ENCODE measurements at places on chromosomes 13 and 19.
A peak's percentile ranks its signal among the peaks of the same experiment; 100 is the strongest.

- DNase-seq = no peak
Measured at GRCh38 chr19:37593996-37594303, 642 bp downstream of the ZNF571 start.

DNA sequence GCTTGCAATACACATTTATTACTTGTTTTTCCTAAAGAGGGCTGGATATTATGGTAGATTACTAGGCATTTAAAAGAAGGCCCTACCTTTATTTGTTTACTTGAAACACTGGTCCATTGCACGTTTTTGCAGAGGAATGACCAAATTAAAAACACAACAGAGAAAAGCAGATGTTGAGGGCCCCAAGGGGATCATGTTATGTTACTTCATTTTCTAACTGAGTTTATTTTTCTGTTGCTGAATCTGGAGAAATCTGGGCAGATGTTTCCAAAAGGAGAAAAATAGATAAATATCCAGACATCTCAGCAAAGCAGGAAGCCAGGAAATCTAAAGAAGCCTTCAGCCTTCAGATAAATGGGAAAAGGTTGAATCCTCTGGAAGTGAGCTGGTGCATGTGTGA lies 353.0 kb downstream of the NDFIP2 start:
- DNase-seq = no peak

- no peak for DNase-seq
Measured at GRCh38 chr19:18612051-18612771, 459 bp upstream of the TMEM59L start.

DNA sequence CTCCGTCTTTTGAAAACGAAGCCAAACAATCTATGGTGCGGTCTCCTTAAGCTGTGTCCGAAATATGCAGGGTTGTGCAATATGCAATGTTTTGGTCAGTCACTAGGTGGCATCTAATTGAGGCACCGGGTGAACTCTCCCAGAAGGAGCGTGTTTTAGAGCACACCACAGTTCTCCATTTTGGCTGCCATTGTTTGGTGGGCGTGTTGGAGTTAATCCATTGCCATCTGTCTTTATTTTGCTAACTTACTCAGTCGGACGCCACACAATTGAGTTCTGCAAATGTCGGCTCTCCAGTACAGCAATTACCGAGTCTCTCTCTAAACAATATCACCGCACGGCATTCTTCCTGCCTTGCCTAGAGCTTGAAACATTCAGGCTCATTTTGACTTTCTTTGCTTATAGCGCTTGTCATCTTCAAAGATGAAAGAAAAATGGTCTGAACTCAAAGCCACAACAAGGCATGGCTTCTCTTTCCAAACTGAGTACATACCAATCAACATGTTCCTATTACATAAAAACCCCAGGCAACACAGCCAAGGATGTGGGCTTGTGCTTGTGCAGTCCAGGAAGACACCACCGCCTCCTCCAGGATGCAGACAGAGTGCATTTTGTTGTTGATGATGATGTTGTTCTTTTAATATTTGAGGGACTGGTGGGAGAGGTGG lies 182.0 kb upstream of the SERP2 start:
- peak; percentile 33 for DNase-seq

GRCh38 chr13:74669149-74669548 lies 534.9 kb upstream of the KLF12 start:
- DNase-seq = no peak

DNA sequence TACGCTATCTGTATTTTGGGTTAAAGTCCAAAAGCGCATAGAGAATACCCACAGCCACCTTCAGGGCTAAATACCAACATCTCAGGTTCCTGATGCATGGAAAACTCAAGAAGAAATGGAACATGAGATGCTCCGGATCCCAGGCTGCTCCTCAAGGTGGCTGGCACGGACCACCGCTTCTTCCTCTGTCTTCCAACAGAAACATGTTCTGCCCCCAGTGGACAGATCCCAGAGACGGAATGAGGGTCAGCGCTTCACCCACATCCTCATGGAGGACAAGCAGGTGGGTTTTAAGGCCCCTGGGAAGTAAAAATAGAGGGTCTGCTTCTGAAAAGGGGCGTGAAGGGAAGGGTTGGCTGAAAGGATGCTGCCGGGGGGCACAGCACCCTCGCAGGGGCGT lies 17.3 kb downstream of the COL4A1 start:
- DNase-seq = no peak

DNA sequence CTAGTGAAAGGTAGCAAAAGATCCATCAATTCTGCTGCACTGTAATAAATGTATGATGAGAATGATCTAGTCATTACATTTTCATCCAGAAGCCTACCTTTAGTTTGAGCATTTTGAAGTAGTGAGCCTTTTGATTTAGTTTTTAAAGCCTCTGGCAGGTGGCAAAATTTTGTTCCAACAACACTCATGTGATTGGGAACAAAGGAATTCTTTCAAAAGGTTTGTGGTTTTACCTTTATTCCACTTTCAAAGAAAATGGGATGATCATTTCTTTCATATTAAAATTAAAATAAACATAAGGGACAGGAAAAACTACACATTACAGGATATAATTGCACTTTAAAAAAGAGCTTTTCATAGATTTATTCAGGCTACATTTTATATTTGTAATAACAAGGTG lies 260.2 kb downstream of the DACH1 start:
- DNase-seq = no peak

DNA sequence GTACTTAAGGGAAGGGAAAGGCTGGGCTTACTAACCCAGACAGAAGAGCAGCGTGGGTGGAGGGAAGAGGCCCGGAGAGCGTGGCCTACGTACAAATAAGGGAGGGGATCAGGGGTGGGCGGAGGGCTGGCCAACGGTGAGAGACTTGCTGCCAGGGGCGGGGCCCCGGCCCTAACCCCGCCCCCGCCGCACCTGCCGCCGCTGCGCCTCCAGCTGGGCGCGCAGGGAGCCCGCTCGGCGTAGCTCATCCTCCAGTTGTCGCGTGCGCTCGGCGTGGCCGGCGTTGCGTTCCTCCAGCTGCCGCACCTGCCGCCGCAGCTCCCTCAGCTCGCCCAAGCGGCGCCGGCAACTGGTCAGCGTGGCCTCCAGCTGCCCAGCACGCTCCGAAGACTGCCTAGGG lies 5.7 kb downstream of the HOOK2 start:
- no peak for DNase-seq

DNA sequence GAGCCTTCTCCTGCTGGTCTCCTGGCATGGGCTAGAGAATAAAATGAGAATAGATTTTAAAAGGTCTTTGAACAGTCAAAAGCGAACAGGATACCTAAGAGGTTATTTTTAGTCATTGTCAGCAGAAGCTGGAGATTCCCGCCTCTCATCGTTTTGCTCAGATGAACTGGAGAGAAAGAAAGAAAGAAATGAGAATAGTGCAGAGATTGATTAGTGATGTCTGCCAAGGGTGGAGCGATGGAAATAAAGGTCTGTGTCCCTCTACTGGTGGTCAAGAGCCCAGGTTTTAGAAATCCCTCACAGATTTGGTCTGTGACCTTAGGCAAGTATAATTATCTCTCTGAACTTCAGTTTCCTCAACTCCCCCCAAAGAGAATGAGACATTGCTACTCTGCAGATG lies 5.3 kb downstream of the NCAN start:
- no peak for DNase-seq

DNA sequence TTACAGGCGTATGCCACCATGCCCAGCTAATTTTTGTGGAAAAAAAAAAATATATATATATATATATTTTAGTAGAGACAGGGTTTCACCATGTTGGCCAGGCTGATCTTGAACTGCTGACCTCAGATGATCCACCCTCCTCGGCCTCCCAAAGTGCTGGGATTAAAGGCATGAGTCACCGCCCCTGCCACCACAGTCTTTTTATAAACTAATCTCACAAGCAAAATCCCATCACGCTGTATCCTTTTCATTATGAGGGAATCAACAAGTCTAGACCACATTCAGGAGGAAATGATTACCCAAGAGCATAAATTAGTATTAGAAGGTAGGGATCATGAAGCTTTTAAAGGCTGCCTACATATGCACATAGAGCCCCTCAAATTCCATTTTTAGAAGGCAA lies 210.6 kb upstream of the NBEA start:
- DNase-seq = no peak

DNA sequence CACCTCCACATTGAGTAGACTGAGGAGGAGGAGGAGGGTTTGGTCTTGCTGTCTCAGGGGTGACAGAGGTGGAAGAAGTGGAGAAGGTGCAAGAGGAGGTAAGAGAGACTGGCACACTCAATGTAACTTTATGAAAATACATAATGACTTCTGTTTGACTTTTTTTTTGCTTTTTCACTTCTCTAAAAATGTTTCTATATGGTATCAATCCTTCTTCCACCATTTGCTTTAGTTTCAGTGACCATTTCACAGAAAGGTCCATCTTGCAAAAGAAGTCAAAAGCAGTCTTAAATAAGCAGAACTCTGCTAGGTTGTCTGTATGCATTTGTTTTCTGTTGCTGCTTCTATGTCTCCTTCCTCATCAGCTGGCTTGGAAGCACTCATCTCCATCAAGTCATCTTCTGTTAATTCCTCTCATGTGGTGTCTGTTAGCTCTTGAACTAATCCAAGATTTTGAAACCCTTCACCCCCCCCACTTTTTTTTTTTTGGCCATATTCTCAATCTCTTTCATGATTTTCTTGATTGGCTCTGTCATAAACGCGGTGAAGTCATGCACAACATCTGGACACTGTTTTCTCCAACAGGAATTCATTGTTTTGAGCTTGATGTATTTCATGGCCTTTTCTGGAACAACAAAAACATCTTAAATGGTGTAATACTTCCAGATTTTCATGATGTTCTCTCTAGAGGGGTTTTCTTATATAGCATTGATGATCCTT lies 80.8 kb downstream of the KL start:
- DNase-seq = no peak

GRCh38 chr13:22427783-22428182 lies 753.0 kb upstream of the SGCG start:
- no peak for DNase-seq

GRCh38 chr19:38229585-38230073 lies 5.6 kb upstream of the DPF1 start:
- peak; percentile 85 for DNase-seq

- DNase-seq = no peak
Measured at GRCh38 chr13:24505256-24505655, 7.3 kb downstream of the PARP4 start.

DNA sequence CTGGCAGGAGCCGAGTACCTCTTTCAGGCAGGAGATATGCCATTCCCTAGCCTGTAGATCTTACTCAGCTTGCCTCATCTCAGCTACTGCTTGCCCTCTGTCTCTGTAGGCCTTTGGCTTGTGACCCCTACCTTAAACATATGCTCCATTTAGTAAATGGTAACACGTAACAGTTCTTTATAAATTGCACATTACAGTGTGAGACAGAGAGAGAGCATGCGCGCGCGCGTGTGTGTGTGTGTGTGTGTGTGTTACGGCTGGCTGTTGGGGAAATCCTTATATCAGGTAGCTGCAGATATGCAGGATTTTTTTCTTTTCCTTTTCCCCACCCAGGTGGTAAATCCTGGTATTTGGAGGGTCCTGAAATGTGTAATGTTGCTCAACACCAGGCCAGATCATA lies 4.2 kb downstream of the SPINT2 start:
- DNase-seq = no peak

GRCh38 chr13:101535192-101535746 lies 82.8 kb downstream of the ITGBL1 start:
- DNase-seq = no peak

DNA sequence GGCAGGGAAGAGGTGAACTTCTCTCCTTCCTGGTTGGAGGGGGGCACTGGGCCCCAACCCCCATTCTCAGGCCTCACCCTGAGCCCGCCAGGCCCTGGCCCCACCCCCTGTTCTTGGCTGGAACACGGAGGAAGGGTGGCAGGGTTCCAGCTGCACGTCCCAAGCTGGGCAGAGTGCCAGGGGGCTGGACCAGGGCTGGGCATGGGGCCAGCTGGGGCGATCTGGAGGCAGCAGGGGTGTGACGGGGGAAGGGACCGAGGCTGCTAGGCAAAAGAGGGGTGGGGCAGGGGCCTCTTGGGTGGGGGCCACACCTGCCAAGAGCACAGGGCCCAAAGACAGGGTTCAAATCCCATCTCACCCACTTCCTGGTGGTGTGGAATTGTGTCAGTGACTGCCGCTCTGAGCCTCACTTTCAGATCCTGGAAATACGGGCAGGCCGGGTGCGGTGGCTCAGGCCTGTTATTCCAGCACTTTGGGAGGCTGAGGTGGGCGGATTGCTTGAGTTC lies 2.2 kb downstream of the HIF3A start:
- DNase-seq = peak; percentile 99

- DNase-seq = no peak
Measured at GRCh38 chr13:27472941-27473340, 22.6 kb upstream of the MTIF3 start.

DNA sequence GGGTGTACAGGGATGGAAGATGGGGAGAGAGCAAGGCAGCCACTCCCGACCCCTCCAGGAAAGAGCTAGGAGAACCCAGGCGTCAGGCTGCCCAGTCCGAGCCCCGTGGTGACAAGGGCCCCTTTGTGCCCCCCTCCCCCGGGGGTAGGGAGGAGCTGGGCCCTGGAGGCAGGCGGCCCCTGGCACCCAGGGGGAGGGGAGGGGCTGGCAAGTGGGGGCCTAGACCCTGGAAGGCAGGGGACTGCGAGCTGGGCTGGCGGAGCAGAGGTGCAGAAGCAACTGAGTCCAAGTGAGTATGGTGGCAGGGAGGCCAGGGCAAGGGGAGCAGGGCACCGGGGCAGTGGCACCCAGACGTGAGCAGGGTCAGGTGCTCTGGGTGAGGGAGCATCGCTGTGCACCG lies at the start of gene MAG:
MAG (plus strand) TSS at position 246 of the 400 bp plus-strand sequence. CDS start 3,248 bp downstream, outside the sequence.
- no peak for DNase-seq

DNA sequence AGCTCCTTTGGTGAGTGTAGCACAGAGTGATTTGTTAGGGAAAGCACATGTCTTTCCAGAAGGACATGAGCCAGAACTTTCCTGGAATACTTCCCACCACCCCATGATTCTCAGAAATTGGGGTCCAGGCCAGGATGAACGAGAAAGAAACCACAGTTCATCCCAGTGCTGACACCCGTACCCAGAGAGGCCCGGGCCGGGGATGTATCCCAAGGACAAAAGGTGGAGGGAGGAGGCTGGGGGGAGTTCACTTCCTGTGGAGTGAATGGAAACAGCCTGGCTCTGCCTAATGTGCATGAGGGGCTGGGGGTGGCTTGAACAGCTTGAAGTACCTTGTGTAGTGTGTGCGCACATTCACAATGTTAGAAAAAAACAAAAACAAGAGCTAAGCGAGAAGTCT lies 47.5 kb downstream of the CDADC1 start:
- DNase-seq = no peak

Measured in Calu3 (cell line).